Spinal cord (tissue), 10 donors: ENCODE measurements at places on chromosomes 7 and 10.

DNA sequence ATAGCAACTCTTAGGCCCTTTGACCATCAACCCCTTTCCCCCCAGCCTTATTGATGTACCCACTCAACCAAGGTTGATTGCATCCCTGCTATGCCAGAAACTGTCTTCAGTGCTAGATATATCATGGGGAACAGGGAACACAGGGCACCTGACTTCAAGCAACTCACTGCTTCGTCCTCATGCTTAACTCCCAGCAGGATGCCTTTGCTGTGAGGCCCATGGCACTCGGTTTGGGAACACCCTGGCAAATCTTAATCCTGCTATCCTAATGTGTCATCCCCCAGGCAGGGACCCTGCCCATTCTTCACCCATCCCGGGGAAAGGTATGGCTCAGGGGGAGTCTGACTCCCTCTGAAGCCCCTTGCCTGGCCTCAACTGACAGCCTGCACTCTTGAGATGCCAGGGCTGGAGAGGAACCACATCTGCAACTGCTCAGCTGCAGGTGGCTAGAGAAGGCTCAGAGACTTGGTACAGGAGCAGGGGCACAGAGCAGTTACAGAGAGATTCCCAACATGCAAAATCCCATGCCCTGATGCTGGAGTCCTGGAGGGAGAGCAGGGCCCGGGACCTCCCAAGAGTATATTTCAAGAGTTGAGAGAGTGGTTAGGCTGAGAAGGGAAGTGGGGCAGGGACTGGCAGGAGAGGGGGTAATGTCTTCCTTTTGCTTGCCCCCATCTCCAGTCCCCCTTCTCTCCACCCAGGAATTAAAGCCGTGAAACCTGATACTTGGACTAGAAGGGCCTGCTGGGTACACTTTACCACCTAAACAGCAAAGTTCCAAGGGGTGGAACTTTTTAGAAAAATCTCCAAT lies 2.4 kb upstream of the UNC5B start:
- DNase-seq: no peak

DNA sequence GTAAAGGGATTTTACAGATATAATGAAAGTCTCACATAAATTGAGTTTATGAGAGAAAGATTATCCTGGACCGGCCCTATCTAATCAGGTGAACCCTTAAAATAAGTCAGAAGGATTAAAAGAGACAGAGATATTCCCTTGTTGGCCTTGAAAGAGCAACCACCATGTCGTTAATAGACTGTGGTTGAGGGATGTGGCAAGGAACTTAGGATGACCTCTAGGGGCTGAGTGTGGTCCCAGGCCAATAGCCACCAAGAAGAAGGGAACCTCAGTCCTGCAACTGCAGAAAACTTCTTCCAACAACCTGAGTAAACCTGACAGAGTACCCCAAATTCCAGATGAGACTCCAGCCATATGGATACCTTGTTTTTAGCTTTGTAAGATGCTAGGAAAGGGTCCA lies 121.5 kb downstream of the POLR1F start:
- no peak for DNase-seq

GRCh38 chr7:143073556-143073955 lies 21.4 kb downstream of the OR6V1 start:
- no peak for DNase-seq

GRCh38 chr10:49115015-49115795 lies at the start of gene VSTM4:
Gene VSTM4, minus strand, starts transcription at chr10:49115522. Its CDS starts 37 bp downstream, at chr10:49115485.
- no peak for DNase-seq

GRCh38 chr7:99380032-99380822 lies 5.7 kb downstream of the ARPC1B start:
- DNase-seq: no peak

GRCh38 chr7:38600741-38601140 lies 30.4 kb downstream of the AMPH start:
- DNase-seq: no peak

GRCh38 chr7:70694971-70695794 lies 436.8 kb upstream of the GALNT17 start:
- DNase-seq: no peak

- no peak for DNase-seq
Measured at GRCh38 chr10:77641344-77641743, 3.7 kb upstream of the KCNMA1 start.

DNA sequence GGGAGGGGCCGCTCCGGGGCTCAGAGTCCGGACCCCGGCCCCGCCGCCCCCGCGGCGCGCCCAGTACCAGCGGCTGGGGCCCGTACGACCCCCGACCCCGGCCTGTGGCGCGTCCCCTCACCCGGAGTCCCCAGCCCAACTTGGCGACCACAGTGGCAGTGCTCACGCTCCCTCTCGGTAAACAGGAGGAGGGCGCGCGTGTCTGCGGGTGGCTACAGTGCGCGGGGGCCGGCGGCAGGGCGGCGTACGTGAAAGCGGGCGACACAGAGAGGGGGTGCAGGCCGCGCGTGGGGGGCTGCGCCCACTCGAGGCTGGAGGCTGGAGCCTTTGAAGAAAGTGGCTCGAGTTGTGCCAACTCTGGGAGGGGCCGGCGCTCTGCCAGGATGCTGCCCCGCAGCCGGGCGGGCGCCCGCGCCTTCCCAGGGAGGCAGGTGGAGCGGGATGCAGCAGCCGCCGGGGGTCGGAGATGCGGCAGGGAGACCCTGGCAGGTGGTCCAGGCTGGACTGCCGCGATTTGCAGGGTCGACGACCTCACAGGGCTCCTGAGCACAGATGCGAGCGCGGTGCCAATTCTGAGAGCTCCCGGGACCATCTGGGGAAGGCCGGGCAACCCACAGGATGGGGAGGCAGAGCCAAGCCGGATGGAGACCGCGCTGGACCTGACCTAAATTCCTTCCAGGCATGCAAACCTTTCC lies 655 bp downstream of the PTPRE start:
- DNase-seq: no peak

DNA sequence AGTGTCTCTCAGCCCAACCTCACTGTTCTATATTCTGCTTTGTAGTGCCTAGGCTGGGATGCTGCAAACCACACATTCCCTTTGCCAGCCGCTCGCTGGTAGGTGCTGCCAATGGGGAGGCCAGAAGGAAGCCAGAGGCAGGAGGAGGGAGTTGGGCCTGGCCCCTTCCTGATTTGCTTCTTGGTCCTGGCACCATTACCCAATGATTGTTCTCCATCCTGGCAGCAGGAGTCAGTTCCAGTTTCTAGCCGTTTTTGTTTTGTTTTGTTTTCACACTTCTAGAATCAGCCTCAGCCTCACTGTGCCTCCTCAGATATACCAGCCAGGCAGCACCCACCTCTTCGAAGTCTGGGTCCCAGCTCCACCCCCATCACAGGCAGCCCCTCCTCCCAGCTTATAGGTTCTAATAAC lies 27.4 kb upstream of the LOXL4 start:
- DNase-seq: no peak

DNA sequence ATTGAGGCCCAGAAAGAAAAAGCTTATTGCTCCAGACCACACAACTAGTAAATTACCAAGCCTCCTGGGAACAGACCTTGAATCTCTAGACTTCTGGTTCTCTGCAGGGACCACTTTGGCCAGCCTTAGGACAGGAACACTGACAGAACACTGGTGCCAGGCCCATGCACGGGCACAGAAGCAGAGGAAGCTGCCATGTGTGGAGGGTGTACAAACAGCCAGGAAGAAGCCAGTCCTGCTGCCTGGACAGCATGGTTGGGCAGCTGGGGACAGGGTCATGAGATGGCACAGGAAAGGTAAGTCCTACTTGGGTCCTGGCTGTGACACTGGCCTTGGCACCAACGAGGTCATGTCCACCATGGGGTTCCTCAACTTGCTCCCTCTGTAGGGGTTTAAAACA lies 19.2 kb downstream of the MMRN2 start:
- no peak for DNase-seq

DNA sequence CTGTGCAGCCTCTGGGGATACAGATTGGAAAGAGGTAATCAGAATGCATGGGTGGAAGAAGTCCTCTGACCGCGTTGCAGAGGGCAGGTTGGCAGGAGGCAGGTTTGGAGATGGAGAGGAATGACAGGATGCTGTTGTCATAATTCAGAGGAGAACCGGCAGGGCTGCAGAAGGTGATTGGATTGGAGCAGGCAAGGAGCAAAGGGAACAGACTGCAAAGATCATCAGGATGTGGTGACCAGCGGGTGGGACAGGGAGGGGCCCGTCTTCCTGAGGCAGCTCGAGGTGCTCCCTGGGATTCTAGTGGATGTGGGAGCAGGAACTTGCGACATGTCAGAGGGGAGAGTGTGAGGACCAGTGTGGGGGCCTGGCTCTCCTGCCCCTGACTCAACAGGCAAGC lies 78.5 kb upstream of the PPIF start:
- no peak for DNase-seq

DNA sequence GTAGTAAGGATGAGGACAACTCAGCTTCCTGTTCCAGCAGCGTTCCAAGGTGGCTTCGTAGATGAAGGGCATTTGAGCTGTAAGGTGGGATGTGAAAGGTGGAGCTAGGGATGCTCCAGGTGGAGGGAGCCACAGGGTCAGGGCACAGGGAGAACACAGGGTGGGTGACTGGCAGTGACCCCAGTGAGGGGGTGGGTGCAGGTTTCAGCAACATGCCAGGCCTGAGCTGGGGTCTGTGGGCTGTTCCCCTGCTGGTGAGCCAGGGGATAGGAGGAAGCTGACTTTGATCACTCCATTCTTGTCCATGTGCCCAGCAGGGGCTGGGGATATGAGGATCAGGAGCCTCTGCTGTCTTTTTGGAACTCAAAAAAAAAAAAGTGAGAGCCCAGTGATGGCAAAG lies 33.2 kb downstream of the CDH23 start:
- no peak for DNase-seq

DNA sequence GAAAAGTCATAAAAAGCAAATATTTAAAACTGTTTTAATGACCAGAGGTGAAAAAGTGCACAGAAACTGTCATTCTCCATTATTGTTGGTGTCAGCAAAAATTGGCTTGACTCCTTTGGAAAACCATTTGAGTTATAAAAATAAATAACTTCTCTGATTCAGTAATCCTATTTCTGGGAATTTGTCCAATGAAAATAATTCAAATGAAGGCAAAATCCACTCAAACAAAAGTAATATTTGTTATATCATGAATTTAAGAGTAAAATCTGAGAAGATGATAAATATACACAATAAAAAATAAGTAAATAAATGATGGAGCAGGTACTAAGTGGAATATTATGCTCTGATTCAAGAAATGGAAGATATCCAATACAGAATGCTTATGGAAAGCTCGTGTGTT lies 326.6 kb upstream of the KLF6 start:
- DNase-seq: no peak

DNA sequence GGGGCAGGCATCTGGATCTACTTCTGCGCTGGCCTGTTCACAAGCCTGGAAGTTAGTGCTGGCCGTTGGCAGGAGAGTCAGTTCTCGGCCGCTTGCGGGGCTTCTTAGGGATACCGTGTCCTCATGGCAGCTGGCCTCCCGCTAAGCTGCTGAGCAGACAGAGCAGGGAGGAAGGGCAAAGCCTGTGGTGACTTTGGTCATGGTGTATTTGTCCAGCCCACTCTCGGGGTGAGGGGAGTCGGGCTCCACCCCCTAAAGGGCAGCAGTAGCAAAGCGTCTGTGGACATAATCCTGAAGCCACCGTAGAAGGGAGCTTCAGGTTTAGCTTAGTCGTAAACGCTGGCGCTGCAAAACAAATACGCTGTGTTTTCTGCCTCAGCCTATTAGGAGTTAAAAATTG lies 12.2 kb downstream of the UBE3C start:
- no peak for DNase-seq

- DNase-seq: no peak
Measured at GRCh38 chr10:101379663-101380352, 25.8 kb downstream of the BTRC start.

- DNase-seq: no peak
Measured at GRCh38 chr7:117435475-117436043, 8.3 kb upstream of the ASZ1 start.

GRCh38 chr10:26222563-26222962 lies 6.0 kb downstream of the GAD2 start:
- DNase-seq: no peak

DNA sequence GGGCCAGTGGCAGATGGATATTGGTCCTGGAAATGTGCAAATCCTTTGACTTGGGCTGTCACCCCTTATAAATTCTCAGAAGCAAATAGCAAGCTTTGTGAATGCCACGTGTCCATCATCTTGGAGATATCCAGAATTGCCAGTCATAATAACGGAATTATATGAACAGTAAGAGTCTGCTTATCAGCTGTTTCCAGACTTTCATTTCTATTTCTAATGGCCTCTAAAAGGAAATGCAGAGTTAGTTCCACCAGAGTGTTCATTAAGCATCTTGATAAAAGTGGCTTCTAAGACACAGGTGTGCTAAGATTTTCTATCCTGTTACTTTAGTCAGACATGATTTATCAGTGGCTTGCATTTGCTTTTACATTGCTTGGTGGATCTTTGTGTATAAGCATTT lies 87.4 kb downstream of the RAMP3 start:
- no peak for DNase-seq

- no peak for DNase-seq
Measured at GRCh38 chr7:98249106-98249505, 2.9 kb downstream of the TECPR1 start.

- no peak for DNase-seq
Measured at GRCh38 chr10:3867454-3868270, 82.7 kb upstream of the KLF6 start.

- no peak for DNase-seq
Measured at GRCh38 chr10:23516530-23516929, 77.7 kb downstream of the OTUD1 start.

DNA sequence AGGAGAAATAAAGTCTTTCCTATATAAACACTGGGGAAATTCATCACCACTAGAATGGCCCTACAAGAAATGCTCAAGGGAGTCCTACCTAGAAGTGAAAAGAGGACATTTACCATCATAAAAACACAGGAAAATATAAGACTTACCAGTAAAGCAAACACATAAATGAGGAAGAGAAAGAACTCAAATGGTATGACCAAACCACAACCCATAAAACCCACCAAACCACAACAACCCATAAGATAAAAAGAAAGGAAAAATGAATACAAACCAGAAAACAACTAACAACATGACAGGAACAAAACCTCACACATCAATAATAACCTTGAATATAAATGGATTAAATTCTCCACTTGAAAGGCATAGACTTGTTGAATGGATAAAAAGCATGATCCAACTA lies 71.9 kb upstream of the DIP2C start:
- no peak for DNase-seq

GRCh38 chr7:26149391-26149977 lies 2.5 kb upstream of the NFE2L3 start:
- no peak for DNase-seq

DNA sequence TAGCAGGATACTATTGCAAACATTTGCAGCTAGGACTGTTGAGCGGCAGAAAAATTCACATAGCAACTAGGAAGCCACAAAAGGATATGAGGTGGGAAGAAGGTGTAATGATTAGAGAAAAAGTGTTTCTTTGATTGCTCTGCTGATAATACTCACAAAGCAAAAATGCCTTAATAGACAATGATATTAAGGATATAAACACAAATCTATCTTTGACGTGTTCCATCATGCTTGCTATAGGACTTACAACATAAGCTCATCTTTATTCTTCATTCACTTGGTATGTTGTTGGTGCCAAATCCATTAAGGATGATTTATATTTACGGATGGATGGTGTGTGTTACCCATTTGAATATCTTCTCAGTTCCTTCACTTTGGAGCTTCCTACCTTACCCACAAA lies 309.3 kb downstream of the GPR37 start:
- no peak for DNase-seq
